Breast epithelium (tissue), 4 donors: ENCODE measurements at places on chromosomes 1 and 21. TPM values are rescaled to one million over a fixed set of nuclear protein-coding genes. Genes with fewer than 3 reads are reported as not detected.

GRCh38 chr1:207427832-207428585, 26.1 kb upstream of the CR2 start:
- no peaks in the 10 kb centered on the region for H3K4me1 ChIP-seq
- no peaks in the 10 kb centered on the region for H3K36me3 ChIP-seq
- H3K4me3 ChIP-seq, result no peak overlapping the region

- H3K4me3 ChIP-seq, result no peak overlapping the region
- H3K27ac ChIP-seq, result no peak overlapping the region
- H3K4me1 ChIP-seq, result no peaks in the 10 kb centered on the region
- DNase-seq, result no peak
- no peaks in the 10 kb centered on the region for H3K36me3 ChIP-seq
These were observed 34.2 kb downstream of the NEK2 start for GRCh38 chr1:211641044-211641800.

Gene CFHR5
- total RNA-seq, result not detected

Gene AQP10
- total RNA-seq, result not detected

Gene S100A2
- total RNA-seq, result not detected

Gene CXADR
- 36.4 TPM for total RNA-seq
